ENCODE measurements at places on chromosomes 16 and 17.

DNA sequence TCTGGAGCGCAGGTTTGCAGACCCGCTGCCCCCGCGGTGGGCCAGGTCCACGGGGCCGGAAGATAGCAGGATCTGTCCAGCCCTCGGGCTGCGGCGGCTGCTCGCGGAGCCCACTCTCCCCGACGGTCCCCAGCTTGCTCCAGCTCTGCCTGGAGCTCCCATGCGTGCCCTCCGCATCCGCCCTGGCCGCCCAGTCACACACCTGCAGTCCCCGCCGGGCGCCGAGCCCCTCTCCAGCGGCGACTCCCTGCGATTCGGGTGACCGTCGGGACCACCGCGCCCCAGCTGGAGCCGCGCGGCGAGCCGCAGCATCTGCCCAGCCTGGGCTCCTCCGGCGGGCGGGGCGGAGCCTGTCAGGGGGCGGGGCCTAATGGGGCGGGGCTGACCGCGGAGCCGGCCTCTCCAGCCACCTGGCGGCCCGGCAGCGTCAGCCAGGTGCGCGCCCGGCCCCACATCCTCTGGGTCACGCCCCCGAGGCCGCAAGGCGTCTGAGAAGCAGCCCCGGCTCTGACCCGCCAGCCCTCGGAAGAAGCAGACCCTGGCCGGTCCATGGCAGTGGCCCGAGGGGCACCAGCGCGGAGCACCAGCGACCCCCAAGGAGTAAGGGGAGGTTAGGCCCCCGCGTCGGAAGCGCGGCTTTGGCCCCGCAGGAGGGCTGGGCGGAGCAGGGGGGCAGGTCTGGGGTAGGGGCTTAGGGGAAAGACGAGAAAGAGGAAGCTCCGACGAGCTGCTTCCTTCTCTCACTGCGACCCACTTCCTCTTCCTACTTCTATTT is at the start of gene PIK3R5:
Gene PIK3R5, minus strand, starts transcription at position 314 of the 775 bp plus-strand sequence. CDS start 54,213 bp downstream, outside the sequence.
- peak; percentile 89 for DNase-seq

DNA sequence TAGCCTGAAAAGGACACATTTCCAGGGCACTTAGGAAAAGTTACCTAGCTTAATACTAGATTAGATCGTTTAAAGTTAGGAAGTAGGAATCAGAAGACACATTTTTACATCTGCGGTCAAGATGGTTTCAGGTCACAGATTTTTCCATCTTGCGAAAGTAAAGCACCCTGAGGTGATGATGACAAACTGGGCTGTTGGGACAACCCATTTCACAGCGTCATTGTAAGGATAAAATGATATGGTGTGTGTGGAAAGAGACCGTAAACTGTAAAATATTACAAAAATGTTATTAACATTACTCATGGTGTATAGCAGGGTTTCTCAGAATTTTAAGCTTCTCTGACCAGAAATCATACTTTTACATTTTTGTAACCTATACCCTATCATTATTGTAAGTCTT is 10.1 kb upstream of the MAP2K6 start:
- no peak for DNase-seq

GRCh38 chr16:85607321-85607765 is 5.8 kb upstream of the GSE1 start:
- no peak for DNase-seq

DNA sequence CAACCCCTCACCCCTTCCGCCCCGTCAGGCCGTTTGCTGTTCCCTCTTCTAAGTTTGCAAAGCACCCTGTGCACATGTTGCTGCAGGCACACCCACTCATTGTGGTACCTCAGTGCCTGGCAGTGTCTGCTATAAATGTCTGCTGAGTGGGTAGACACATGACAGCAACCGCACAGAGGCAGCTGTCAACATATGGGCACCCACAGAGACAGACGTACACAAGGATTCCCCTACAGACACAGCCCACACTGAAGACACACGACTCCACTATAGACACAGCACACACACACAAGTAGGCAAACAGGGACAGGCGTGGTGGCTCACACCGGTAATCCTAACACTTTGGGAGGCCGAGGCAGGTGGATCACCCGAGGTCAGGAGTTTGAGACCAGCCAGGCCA is 17.8 kb upstream of the CRK start:
- DNase-seq, result no peak

DNA sequence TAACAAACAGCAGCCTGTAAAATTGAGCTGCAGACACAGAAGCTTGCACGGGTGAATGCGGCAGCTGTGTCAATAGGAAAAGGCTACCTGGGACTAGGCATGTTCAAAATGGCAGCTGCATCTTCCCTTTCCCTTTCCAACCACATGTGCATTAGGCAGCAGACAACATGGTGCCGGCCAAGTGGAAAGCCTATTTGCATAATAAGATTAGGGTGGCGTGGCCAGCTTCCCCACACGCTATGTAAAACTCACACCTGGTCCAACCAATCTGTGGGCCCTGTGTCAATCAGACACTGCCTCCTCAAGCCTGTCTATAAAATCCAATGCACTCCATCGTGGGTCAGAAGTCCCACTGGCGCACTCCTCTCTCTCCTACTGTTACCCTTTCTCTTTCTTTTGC is 61.0 kb upstream of the RBBP6 start:
- DNase-seq, result no peak

DNA sequence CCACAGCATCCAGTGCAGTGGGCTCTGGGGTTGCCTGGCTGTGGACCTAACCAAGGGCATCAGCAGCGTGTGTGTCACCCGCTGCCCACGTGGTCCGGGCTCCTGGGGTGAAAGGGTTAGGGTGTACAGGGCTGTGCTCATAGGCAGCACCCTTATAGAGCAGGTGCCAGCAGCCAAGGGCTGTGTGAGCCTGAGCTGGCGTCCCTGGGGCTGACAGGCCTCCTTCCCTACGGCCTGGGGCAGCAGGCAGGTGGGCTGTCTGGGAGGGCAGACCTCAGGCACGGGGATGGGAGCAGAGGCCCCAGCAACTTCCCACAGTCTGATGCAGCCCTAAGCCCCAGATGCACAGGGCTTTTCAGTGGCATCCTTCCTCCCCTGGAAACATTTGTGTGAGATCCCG is 13.9 kb downstream of the CD300A start:
- no peak for DNase-seq

GRCh38 chr16:79535130-79535529 is 65.4 kb downstream of the MAF start:
- DNase-seq, result no peak

- DNase-seq, result no peak
Measured at GRCh38 chr17:20300436-20300934, 166.9 kb downstream of the LGALS9B start.

GRCh38 chr16:10408824-10409381 is 23.0 kb downstream of the ATF7IP2 start:
- no peak for DNase-seq

DNA sequence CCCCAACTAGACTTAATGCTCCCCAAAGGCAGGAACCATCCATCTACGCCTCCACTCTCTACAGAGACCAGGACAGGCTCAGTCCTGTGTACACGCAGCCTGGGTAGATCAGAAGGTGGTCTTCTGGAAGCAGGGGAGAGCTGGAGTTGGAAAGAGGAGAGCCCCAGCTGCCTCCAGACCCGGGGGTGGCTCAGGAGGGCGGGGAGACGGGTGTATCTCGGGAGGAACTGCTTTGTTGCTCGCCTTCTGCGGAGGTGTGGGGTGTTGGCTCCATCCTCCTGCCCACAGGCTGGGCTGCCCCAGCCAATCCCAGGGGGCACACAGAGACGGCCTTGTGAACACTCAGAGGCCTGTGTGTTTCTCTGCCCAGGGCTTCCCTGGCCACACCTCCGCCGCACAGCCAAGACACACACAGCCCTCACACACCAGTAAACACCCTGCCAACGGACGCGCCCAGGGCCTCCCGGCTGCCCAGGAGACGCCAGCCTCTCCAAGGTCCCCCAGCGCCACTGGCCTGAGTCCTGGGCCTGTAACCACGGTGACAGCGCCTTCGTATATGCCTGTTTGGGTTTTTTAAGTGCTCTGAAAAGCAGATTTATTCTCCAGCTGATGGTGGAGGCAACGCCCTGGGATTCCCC is 143.4 kb upstream of the CDC42EP4 start:
- DNase-seq, result no peak

DNA sequence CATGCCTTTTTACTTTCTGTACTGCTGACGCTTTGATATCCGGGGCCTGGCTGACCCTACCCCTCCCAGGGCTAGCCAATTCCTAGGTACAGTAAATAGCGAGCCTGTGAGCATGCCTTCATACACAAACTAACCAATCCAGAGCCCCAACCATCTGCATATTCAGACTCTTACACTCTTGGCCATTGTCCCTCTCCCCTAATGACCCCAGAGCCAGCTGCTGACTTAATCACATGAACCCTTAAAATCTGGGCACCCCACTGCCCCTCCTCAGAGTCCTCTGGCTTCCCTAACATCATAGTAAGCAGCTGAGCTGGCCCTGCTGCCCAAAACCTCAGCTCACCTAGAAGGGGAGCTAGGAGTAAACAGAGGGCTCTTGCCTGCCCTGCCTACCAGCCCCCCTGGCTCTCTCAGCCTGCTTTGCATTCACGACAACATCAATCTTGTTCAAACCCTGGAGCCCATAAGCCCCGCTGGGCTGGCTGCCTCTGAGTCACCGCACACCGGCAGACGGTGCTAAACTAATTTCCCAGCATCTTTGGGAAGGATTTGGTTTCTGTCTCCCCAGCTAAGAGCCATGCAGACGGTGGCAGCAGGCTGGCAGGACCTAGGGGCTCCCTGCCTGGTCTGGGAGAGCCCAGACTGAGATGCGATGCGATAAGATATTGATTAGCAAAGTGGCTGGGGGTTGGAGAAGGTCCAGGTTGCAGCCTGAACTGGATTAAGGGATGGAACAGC is 63.2 kb downstream of the CLEC19A start:
- no peak for DNase-seq

DNA sequence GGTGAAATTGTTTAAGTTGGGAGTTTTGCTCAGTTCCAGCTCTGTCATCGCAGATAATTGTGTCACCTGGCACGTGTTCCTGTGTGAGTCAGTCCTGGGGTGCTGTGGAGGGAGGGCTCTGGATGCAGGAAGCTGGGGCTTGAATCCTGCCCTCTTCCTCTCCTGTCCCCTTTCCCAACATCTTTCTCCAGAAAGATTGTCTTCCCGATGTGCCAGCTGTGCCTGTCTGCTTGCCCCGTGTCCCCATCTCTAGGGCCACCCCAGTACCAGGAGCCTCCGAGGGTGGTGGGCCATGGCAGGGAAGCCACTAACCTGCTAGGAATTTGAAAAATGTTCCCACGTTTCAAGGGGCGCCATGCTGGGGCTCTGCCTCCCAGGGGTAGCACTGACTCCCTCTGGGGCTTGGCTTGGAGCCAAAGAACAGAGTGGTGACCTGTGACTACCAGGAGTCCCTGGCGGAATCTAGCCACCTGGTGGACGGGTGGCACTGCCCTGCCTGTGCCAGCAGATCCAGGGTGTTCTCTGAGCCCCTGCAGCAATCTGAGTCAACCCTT is 198.1 kb downstream of the ENGASE start:
- DNase-seq, result no peak

DNA sequence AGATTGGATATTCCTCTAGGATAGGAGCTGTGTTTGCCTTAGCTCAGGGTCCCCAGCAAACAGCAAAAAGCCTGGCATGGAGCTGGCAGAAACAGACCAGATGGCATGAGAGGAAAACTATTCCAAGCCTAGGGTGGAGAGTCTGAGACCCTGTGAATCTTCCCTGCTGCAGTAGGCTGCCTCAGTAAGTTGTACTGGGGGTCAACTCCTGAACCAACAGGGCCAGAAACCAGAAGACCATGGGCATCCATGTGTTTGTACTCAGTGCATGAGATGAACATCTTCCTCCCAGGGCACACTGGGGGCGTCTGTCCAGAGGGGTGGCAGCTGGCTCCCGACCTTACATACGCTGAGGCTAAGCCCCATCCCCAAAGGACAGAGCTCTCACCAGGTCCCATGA is 214.4 kb downstream of the C16orf78 start:
- no peak for DNase-seq

DNA sequence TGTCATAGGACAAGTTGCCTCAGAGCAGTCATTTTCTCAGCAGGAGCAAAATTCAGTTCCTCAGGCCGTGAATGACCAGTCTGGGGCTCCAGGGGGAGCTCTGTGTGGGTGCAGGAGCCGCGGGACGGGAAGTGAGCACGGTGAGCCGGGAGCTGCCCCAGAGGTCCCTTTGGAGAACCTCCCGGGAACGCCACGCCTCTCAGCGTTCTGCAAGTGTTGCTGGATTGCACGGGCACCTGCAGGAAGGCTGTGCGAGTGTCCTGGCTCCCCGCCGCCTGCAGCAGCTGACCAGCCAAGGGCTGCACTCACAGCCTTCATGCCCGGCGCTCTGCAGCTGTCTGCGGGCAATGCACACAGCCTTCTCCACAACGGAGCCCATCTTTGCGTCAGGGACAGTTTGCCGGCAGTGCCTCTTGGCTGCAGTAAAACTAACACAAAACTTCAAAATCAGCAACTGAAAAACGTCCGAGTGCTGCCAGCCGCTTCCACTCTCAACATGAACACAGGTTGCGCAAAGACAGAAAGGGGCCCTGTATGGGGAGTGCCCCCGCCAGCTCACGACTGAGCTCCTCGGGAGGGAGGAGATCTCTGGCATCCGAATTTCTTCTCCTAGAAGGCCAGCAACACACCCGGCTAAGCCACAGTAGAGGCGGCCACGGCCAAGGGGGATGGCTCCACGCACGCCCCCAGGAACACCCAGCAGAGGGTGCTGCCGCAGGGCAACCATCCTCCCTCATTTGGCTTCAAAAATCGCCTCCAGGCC is 16.0 kb downstream of the NDUFAF8 start:
- DNase-seq, result no peak

GRCh38 chr17:76459674-76460073 is 6.7 kb upstream of the UBE2O start:
- no peak for DNase-seq

- DNase-seq, result no peak
Measured at GRCh38 chr16:49545741-49546448, 172.3 kb downstream of the C16orf78 start.

DNA sequence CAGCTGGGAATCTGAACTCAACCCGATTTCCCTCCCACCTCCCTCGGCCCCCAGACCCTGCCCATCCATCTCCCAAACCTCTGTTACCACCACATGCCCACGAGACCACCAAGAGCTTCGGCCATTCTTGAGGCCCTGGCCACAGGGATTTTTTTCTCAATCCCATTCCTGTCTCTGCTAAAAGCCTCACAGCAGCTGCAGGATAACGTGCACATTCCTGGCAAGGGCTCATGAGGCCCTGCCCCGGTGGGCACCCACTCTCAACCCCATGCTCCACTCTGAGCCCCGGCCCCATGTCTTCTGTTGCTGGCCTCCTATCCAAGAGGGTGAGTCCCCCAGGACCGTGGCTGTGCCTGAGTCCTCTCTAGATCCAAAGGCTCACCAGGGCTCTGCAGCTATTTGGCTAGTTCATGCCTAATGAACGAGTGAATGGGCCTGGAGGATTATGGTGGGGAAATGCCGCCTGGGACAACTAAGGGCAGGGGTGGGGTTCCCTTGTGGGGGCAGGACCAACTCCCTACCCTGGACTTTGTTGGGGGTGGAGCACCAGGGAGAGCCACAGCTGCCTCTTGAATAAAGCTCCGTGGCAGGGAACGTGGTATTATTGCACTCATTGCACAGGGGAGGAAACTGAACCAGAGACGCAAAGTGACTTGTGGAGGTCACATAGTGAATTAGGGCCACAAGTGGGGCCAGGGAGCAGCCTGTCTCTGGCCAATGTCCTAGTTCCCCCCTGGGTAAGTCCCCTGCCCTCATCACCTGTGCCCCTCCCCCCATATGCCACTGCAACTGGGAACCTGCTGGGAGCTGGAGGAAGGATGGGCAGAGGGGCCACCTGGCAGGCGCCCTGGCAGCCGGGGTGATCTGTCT is 113.8 kb upstream of the SMURF2 start:
- DNase-seq, result no peak

GRCh38 chr17:72419866-72420774 is 299.3 kb downstream of the SOX9 start:
- DNase-seq, result no peak

GRCh38 chr16:88686062-88686438 is 257 bp downstream of the SNAI3 start:
- no peak for DNase-seq

- no peak for DNase-seq
Measured at GRCh38 chr16:82231008-82231787, 61.2 kb upstream of the MPHOSPH6 start.

Data from CD4-positive, alpha-beta T cell treated with Interleukin-17A for 1 hour (primary cell).